ENCODE measurements at places on chromosomes 5 and 9.

- DNase-seq, result no peak
Observed at GRCh38 chr5:105544300-105544699, 1981.7 kb upstream of the NUDT12 start.

- no peak for DNase-seq
Observed at GRCh38 chr5:59517926-59518585, 375.5 kb downstream of the PDE4D start.

DNA sequence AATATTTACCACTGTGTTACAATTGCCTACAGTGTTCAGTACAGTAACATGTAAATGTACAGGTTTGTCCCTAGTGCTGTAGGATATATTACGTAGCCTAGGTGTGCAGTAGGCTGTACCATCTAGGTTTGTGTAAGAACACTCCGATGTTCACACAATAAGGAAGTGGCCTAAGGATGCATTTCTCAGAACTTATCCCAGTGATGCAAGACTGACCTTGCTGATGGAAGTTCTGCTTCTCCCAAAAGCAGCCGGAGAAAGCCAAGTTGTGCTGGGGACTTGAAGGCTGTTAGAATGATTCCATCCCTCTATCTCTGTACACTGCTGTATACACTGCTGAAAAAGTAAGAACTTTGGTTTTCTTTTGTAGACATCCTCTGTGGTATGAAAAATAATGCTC is 21.6 kb downstream of the NEUROG1 start:
- DNase-seq, result no peak

DNA sequence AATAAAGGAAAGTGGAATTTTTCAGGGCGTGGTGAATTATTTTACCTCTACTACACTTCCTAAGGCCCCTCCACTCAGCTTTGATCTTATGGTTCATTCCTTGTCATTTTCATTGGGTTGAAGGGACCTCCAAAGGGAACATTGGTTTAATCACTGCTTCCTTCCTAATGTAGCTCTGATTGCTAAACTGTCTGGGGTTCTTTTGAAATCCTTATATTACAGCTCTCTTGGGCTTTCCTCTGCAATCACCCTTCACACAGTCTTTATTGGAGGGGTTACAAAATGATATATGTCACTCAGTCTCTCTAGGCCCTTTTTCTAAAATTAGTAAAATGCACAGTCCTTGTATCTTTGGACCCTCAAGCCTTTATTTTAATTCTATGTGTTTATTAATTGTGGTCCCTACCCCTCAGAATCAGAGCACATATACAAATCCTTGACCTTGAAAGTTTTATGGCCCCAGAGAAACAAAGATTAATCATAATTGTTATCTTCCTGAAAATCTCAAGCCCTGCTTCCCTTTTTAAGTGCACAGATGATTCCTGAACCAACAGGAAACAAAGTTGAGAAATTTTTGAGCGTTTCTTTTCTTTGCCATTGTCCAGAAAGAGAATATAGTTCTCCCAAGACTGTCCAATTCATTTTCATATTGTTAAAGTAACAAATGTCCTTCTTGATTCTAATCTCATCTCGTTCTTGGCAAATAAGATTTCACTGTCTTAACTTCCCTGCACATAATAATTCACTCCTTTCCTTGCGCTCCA is 330.0 kb downstream of the ARRDC3 start:
- no peak for DNase-seq

- no peak for DNase-seq
Observed at GRCh38 chr5:119454171-119454570, 1.9 kb downstream of the HSD17B4 start.

- no peak for DNase-seq
Observed at GRCh38 chr5:56459394-56460194, 226.5 kb upstream of the ANKRD55 start.

GRCh38 chr9:96395964-96396363 is 12.5 kb upstream of the SLC35D2 start:
- DNase-seq, result no peak

DNA sequence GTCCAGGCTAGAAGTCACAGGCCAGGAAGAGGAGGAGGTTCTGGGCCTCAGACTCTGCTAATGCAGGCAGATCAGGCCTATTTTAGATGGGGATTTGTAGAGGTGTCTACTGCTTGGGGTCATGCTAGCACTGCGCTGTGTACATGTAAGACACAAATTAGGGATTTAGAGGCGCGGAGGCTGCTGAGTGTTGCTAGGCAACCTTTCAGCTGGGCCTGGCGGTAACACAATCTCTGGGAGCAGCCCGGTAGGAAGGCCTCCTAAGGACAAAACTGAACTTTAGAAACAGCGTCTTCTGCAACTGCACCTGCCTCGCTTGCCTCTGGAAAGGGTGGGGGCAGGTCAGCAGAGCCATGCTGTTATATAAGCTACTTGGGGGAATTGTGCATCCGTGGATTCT is 147.9 kb downstream of the MACROH2A1 start:
- no peak for DNase-seq

DNA sequence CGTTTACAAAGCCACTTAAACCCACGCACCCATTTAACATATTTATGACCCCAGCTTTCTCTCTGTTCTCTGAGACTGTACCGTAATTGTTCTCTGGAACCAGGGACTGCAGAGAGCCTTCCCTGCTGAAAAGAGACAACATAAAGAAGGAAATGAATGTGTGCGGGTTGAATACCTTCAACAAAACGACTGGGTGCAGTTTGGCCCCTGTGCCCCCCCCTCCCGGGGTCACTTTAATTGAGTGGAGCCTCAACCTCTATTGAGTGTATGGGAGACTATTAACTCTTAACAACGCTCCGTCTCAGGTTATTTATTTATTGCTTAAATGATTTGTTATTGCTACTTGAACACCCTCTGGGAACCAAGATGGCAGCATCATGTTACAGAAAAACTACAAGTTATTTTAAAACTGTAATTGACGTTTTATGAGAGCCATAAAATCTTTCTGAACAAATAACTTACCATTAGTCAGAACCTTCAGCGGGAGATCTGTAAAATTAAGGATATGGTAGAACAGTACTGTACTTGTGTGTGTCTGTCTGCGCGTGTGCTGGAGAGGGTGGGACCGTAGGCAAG is 70.6 kb downstream of the GAS1 start:
- DNase-seq, result no peak

DNA sequence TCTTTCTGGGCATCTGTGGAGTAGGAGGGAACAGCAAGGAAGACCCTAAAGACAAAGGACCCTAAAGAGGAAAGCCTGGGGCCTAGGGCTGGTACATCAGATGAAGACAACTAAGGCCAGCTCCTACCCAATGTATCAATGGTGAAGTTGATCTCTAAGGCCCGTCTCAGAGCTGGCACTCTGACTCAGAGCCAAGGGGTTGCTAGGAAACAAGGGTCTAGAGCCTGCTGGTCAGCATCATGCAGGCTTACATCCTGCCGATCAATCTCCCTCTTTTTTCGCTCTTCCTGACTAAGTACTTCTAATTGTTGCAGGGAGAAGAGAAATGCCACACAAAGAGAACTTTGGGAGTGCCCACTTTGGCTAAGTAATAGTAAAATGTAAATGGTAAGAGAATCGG is 26.2 kb downstream of the TRIM32 start:
- no peak for DNase-seq
